H9 (cell line): ENCODE measurements at places on chromosomes 6 and 20.

DNA sequence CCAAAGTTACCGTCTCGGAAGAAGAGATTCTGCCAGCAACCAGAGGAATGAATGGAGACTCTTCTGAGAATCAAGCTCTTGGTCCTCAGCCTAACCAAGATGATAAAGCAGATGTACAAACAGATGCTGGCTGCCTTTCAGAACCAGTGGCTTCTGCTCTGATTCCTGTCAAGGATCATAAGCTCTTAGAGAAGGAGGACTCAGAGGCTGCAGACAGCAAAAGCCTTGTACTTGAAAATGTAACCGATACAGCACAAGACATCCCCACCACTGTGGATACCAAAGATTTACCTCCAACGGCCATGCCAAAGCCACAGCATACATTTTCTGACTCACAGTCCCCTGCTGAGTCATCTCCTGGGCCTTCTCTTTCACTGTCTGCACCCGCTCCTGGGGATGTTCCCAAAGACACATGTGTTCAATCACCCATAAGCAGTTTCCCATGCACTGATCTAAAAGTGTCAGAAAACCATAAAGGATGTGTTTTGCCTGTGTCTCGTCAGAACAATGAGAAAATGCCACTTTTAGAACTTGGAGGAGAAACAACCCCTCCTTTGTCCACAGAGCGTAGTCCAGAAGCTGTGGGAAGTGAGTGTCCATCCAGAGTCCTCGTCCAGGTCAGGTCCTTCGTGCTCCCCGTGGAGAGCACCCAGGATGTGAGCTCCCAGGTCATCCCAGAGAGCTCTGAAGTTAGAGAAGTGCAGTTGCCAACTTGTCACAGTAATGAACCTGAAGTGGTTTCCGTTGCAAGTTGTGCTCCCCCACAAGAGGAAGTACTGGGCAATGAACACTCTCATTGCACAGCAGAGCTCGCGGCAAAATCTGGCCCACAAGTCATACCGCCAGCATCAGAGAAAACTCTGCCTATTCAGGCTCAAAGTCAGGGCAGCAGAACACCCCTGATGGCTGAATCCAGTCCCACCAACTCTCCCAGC, 109.6 kb downstream of the RTN4IP1 start:
- no peak for DNase-seq

DNA sequence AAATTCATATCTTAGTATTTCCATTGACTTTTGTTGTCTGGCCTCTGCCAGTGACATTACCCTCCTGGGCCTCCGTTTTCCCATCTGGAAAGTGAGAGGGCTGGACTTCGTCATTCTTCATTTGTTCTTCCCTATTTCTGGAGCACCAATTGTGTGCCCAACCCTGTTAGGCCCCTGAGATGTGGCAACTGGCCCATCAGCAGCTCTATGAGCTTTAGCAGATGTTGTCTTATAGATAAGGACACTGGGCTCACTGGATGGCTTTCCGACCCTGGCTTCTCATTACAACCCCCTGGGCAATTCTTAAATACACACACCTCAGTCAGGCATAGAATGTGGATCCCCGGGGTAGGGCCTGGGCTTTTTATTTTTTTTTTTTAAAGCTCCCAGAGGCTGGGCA, 14.7 kb downstream of the PABPC1L start:
- no peak for DNase-seq

GRCh38 chr6:134437376-134437775, 119.5 kb upstream of the SGK1 start:
- DNase-seq: no peak

DNA sequence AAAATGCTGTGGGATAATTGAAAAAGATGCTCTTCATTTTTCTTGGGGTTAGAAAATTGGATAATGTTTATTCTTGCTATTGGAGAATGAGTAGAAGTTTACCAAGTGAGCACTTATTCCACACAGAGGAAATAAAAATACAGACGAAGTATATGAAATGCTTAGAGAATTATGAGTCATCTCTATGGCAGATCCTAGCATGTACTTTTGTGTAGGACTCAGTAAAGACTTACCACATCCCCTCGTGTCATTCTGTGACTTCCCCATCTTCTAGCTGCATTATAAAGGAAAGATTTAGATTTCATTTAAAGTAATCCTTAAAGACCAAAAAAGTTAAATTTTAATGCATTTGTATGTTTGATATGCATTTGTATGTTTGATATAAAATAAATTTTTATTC, 685.6 kb downstream of the TBC1D32 start:
- no peak for DNase-seq

GRCh38 chr6:166774292-166774691, 147.2 kb upstream of the RPS6KA2 start:
- DNase-seq: no peak

GRCh38 chr20:9294041-9294440, 220.3 kb upstream of the LAMP5 start:
- no peak for DNase-seq

DNA sequence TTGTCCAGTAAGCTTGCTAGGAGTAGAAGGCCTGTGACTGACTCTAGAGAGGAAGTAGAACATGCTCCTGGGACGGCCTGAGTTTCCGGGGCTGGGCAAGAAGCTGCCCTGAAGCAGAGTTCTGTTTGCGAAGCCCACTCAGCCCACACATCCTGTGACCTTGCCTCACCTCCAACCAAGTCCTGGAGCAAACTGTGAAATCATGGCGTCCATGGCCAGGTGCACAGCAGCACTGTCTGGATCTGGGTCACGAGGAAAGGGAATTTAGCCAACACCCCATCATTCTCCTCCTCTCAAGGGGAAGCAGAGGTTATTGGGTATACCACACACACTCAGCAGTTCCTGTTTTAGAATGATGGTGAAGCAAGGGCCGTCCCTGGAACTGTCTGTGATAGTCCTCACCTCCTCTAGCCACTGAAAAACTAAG, 87.5 kb downstream of the CRYBG1 start:
- DNase-seq: no peak

- DNase-seq: no peak
Observed at GRCh38 chr6:106908386-106908840, 66.1 kb downstream of the CD24 start.

DNA sequence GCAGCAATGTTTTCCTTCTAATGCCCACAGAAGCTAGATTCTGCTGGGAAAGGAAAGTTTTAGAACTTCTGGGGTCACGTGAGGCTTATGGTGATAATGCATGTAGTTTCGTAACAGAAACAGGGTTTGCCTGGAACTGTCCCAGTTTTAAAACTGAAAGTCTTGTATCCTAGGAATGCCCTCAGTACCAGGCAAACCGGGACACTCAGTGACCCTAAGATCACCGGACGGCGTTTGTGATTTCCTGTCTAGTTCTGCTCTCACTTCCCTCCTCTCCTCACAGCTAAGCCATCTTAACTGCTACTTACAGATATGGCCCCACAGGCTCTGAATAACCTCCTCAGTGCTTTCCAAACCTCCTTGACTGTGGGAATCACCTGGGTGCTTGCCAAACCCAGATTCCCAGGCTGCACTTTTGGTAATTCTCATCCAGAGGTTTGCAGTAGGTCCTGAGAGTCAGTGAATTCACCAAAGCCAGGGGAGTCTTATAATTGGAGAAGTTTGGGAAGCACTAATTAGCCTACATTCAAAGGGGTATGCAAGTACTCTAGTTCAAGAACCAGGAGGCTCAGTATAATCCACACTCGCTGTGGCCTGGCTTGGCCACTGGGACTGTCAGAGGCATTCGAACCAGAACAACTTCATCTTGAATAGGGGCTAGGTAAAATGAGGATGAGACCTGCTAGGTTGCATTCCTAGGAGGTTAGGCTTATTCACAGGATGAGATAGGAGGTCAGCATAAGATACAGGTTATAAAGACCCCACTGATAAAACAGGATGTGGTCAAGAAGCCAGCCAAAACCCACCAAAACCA, 231.6 kb upstream of the MYLIP start:
- DNase-seq: no peak

DNA sequence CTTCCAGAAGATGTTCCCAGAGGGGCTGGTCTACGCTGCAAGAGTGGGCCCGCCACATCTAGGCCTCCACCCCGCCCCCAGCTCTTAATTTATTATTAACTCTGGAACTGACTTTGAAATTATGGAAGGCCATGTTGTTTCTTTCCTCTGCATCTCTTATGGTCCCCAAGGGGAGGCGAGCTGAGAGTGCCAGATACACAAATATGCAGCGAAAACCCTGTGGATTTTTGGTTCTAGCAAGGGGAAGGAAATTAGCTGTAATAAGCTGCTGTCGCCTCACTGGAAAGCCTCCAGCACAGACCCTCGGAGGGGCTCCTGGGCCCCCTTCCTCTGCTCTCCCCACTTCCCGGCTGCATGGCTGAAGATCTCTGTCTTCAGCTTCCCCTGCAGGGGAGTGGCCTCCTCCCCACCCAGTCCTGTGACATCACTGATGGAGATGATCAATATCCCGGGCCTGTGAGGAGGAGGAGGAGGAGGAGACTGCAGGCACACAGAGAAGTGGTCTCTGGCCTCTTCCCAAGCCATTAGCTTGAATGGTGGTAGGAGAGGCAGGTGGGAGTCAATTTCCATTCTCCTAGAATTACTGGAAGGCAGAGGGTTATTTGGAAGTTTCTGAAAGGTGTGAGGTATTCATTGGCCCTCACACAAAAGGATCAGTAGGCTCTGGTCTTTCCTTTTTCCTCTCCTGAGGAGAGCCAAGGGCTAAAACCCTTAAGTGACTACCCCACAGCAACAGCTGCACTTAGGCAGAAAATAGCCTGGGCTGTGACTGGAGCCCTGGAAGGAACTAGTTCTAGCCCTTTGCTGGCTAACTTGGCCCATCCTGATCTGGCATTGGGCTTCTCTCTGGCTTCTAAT, 39.7 kb upstream of the CCDC167 start:
- no peak for DNase-seq

- DNase-seq: no peak
Observed at GRCh38 chr6:15475261-15475660, 187.6 kb downstream of the DTNBP1 start.

DNA sequence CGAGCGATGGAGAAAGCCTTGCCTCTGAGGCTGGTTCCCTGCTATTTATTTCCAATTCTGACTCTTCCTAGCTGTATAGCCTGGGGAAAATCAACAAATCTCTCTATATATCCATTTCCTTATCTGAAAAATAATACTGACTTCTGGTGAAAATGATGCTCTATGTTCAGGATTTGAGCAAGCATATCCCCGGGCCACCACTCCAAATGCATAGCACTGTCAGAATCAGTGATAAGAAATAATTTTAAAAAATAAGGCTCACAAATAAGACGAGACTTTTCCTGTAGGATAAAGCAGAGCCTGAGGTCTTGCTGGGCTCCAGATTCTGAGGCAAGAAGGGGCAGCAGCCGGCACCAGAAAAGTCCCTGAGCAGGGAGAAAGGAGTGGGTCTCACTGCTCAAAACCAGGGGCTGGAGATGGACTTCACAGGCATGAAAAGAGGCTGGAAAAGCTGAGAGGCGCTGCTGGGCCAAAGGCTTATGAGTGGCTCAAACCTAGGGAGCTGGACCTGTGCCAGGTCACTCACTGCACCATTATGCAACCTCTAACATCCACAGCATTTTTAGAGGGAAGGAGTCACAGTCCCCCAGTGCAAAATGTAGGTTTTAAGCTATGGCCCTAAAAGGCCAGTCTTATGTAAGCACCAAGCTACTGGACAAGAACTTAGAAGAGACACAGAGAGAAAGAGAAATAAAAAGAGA, 48.1 kb upstream of the SLC17A4 start:
- DNase-seq: no peak

DNA sequence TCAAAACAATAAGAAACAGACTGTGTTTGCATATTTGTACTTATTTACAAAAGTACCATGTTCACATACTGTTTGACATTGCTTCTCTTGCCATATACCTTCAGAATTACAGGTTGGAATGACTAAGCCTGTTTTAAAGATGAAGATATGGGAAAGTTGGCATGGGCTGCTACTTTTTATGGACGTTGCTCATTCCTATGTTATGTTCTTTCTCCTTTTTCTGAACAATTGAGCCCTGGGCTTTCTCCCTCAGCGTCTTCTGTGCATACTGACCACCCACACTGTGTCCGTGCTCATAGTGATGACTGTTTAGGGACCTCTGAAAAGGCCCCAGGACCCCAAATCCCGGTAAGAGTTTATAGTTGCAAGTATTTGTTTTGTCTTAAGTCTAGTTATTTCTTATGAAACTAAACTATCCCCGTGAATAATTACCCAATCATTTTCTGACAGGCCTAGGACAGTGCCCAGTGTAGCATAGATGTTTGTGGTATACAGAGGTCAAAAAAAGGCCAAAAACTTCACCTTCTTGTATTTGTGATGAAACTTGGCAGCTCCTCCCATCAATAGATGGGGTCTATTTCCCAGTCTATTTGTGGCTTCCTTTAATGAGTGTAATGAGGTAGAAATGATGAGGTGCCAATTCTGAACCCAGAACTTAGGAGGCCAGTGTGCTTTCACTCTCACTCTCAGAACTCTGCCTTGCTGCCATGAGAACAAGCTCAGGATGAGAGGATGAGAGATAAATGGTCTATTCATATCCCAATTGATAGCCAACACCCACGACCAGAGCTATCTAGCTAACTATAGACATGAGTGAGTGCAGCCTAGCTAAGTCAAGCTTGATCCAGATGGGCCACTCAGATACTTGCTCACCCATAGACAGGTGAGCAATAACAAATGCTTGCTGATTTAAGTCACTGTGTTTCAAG, 40.9 kb downstream of the GSTA4 start:
- no peak for DNase-seq

DNA sequence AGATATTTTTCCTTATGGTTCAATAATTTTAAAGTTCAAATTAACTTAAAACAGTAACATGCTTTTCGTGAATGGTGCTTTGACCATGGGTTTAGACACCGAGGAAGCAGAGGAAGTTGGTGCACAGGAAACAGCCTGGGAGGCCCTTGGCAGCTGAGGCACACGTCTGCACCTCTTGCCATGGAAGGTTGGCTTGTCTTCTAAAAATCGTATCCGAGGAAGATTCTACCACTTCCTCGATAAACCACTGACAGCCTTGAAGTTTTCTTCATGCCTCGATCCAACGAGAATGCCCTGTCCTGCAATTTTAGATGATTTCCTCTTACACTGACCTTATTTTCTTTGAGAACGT, 12.2 kb downstream of the DLL1 start:
- no peak for DNase-seq

DNA sequence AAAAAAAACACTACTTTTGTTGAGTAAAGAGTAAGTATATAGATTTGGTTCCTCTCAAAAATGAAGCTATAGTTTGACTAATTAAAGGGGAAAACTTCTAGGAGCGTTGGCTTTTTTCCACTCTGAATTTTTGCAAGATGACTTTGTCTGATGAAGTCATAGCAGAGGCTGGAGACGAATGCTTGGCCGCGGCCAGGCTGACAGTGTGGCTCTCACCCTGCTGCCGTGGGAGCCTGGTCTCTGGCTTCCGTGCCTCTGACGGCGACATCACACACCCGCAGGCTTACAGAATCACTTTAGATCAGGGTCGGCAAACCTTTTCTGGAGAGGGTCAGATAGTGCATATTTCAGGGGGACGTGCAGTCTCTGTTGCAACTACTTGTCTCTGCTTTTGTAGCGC, 145.0 kb downstream of the PHACTR3 start:
- DNase-seq: no peak

GRCh38 chr6:79964607-79965081, 17.3 kb upstream of the ELOVL4 start:
- no peak for DNase-seq
